ENCODE measurements at places on chromosomes 12 and 14.

DNA sequence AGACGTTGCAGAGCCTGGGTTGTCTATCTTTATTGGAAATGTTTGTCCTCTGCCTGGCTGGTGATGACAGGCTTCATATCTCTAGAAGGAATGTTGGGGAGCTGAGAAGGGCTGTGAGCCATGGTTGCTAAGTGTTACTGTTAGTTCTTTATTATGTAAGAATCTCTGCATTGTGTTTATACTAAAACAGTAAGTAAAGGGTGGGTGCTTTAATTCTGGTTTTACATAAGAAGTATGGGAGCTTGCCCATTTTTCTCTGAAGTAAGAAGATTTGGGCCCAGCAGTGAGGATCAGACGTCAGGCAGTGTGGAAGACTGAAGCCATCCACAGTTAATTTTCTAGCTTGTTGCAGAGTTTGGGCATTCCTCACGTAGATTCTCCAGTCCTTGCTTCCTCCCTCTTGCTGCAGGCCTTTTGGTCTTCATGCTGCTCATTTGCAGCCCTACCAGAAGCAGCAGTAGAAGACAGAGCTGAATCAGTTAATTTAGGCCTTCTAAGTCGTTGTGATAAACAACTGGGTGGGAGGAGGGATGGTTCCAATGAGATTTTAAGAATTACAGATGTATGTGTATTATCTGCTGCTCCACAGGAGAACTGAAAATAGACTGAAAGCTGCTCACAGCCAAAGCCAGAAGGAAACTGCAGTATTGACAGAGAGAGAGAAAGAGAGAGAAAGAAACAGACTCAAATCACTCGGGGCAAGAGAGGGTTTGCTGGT lies 21.4 kb downstream of the WNT5B start:
- ATAC-seq: peak; percentile 40

DNA sequence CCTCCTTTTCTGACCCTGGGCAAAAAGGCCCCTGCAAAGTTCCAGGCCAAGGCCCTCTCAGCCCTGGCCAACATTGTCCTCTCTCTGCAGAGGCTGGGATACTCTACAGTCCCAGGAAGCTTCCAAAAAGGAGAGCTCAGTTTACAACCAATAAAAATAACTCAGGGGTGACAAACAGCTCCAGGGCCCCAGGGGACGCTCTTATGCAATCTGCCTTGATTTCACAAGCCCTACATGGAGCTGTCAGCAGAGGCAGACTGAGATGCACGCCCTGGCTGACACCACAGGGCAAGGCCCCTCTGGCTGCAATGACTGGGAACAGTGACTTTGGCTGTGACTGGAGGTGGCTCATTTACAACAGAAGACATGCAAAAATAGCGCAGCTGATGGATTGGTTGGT lies 129.0 kb upstream of the MED13L start:
- no peak for ATAC-seq

DNA sequence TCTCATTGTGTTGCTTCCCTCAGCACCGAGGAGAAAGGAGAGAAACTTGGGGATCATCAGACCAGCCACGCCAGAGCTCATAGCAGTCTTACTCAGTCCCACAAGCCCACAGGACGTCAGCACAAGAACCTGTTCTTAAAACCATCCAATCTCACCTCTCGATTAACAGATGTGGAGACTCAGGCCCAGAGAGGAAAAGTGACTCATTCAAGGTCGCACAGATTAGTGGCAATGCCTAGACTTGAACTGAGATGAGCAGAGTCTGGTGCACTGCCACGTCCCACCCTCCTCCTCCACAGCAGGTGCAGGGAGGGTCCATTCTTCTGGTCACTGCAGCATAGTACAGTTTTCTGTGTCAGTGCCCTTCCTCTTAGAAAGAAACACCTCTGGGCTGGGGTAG lies 154.9 kb upstream of the PZP start:
- ATAC-seq: no peak

DNA sequence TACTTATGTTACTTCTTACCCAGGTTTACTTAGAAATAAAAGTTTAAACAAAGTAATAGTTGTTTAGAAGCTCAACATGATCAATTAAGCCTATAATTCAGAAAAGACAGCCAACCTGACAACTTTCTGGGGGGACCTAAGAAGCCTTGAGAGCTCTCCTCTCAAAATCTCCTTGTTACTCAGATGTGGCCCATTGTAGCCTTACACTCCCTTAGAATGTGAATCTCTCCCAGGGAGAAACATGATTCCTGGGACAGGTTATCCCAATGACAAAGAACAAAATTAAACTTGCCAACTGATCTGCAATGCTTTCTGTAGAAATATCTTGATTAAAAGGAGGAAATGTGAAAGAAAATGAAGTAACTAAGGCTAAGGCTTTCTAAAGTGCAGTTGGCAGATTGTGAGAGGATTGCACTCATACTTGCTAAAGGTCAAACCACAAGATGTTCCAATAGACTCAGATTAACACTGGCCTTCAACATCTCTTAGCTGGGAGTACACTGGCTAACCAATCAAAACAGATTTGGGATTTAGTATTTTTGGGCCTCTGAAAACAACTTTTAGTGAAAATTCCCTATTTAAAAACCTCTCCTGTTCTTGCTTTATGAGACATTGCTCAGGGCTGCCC lies 72.3 kb upstream of the TMX1 start:
- ATAC-seq: peak; percentile 83

DNA sequence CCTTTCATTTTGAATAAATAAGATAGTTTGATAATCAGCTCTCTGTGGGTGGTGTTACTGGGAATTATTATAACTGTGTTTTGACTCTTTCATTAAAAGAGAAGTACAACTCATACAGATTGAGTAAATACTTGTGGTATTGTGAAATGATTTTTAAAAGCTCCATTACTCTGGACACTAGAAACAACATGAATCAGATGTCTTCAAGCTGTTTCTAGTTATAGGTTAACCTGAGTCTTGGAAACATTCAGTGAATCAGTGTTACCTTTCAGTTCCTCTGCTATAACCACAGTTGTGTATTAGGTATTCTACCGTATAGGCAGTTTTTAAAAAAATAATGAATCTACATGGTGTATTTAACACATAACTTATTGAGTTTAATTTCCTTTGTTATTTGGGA lies 128.4 kb upstream of the SSTR1 start:
- no peak for ATAC-seq

DNA sequence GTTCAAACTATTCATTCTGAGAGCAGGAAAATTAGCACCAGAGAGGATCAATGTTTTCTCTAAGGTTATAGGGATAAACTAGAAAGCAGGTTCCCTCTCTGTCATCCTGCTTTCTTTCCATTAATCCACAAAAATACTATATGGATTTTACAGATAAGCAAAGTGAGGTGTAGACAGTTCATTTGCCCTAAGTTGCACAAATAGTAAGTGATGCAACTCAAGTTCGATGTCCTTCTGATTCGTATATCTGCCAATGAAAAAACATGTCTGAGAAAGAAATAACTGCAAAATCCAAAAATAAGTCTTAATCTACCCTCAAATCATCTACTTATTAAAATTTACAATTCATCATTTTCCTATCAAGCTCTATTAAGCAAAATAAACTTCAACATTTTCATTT lies 254.6 kb upstream of the USP15 start:
- no peak for ATAC-seq

DNA sequence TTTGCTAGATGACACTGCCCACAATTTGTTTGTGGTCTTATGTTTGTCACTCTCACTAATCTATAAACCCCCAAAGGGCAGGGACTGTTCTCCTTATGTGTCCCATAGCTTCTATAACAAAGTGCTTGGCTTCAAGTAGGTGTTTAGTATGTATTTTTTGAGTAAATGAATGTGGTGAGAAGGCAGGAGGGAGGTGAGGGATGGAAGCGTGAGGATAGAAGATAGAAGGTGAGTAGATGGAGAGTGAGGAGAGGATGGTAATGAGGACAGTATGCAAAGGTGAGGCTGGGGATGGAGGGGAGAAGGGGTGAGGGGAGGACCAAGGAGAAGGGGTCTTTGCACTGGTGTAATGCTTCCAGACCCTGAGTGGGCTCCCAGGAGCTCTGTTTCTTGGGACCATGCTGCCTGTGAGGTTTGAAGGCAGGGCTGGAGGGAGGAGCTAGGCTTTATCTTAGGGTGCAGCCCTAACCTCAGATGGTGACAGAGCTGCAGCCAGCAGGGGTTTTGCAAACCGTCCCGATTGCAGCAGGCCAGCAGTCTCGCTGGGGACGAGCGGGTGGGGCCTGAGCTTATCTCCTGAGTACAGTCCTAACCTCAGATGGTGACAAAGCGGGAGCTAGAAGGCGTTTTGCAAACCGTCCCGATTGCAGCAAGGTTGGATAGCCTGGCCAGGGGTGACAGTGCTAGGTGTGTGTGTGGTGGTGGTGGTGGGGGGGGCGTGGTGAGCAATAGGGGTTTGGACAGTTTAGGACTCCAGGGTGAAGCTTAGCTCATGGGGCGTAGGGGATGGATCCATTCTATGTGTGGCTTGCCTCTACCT lies 6.5 kb downstream of the CEBPE start:
- ATAC-seq: no peak

DNA sequence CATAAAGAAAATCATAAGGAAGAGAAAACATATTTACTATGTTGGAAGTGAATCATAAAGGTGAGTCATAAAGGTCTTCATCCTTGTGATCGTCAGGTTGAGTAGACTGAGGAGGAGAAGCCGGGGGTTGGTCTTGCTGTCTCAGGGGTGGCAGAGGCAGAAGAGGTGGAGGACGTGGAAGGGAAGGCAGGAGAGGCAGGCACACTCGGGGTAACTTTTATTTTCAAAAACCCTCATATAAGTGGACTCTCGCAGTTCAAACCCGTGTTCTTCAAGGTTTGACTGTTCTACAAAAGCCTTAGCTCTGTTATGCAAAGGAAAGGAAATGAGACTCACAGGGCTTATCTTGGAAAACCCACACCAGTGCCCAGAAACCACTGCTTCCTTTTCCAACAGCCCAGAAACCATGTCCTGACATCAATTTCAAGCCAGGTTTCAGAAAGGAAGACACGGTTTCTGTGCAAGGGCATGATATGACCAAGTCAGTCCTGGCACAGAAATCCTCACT lies 14.0 kb downstream of the SMCO2 start:
- ATAC-seq: no peak

GRCh38 chr12:128267131-128267622 lies at the start of gene TMEM132C:
TSS of gene TMEM132C (plus strand) at chr12:128267170. CDS start at chr12:128267403, 233 bp downstream.
- ATAC-seq: no peak

GRCh38 chr12:45426294-45426693 lies 210.4 kb downstream of the ANO6 start:
- no peak for ATAC-seq

DNA sequence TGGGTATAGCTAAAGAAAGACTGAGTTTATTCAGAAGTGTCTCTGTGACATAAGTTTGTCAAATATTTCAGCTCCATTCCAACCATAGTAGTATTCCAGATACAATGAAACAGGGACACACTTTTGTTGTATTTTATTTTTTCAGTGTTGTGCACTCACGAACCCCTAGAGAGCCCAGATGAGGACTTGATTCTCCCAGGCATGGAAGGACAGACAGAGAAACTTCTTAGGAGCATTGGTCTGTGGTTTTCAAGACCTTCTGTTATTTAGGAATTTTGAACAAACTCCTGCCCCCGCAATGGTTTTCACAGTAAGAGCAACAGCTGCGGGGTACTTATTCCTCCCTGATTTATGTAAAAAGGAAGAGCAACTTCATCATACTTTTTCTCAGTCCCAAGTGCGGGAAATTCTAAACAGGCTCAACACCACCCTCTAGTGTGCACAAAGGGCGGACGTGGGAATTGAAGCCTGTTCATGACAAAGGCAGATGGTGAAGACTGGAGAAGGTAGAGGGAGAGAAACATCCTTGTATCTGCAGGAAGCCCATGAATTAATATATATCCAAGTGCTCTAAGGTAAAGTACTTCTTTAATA lies 147.6 kb downstream of the PAH start:
- ATAC-seq: peak; percentile 97

DNA sequence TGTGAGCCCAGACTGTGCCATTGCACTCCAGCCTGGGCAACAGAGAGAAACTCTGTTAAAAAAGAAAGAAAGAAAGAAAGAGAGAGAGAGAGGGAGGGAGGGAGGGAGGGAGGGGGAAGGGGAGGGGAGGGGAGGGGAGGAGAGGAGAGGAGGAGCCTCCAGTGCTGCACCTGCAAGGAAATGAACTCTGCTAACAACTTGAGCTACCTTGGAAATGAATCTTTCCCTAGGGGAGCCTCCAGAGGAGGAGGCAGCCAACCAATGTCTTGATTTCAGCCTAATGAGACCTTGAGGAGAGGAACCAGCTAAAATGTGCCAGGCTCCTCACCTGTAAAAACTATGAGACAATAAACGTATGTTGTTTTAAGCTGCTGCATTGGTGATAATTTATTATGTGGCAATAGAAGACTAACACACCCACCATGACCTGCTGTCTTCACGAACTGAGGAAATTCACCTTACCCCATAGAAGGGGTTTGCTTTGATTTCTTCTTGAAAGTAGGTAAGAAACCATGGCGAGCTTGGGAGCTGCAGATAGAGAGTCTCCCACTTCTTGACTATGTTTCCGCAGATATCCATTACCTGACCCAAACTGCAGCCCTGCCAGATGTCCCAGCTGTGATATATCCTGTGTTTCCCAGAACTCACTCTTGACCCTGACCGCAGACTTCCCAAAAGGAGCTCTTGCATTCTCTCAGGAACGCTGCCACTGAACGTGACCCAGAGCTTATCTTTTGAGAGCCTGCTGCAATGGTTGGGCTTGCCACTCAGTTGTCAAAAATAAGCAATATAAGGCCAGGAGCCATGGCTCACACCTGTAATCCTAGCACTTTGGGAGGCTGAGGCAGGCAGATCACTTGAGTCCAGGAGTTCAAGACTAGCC lies 31.5 kb upstream of the TMPO start:
- ATAC-seq: no peak

GRCh38 chr12:14066021-14066420 lies 84.6 kb upstream of the GRIN2B start:
- no peak for ATAC-seq

DNA sequence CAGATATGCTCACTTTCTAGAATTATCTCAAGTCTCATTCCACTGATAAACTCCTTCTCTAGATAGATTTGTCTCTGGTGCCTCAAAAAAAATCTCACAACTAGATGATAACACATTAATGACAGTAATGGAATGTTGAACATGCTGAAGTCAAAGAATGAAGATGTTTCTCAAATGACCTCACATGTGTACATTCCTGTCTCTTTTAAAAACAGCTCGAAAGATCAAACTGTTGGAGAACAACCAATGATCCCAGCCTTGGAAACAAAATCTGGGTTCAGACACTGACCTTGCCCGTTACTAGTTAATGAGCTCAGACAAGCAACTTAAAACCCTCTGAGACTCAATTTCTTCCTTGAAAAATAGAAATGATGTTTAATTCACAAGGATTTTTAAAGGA lies 44.7 kb upstream of the KCNJ8 start:
- no peak for ATAC-seq

DNA sequence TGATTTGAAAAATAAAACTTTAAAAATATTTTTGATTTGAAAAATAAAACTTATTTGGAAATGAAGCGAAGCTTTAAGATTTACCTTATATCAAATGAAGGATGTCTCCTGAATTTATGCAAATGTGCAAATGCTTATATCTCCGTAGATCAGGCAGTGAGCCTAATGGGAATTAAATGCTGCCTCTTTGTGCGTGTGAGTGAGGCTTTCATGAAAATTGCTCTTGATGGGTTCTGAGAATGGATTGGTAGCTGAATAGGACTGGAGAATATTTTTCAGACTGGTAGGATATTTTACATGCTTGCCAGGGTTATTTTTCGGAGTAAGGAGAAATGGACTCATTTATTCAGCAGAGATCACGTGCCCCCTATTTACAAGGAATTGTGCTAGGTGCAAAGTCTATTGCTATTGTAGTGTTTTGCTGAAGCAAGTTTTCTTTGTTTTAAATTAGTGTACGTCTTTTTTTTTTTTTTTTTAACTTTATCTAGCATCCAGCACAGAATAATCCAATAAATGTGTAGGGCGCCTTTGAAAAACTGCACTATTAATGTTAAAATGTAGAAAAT lies 2.4 kb downstream of the VRK1 start:
- ATAC-seq: no peak

GRCh38 chr12:88391556-88391955 lies 188.7 kb downstream of the KITLG start:
- peak; percentile 95 for ATAC-seq

Data from SK-N-SH treated with all-trans-retinoic acid at 6 μM for 48 hours (cell line).